ENCODE measurements at places on chromosomes 13 and 19.
A peak's percentile ranks its signal among the peaks of the same experiment; 100 is the strongest.

GRCh38 chr19:58182577-58182988 is 278 bp upstream of the ZNF274 start:
- no peak for DNase-seq

- peak; percentile 80 for DNase-seq
Observed at GRCh38 chr19:913080-913748, at the start of gene R3HDM4. Gene R3HDM4, minus strand, starts transcription at chr19:913219. Its CDS starts 62 bp downstream, at chr19:913157.

- peak; percentile 13 for DNase-seq
Observed at GRCh38 chr13:109869312-109870237, 83.2 kb upstream of the IRS2 start.

GRCh38 chr19:43807651-43808050 is 5.4 kb upstream of the LYPD5 start:
- no peak for DNase-seq

DNA sequence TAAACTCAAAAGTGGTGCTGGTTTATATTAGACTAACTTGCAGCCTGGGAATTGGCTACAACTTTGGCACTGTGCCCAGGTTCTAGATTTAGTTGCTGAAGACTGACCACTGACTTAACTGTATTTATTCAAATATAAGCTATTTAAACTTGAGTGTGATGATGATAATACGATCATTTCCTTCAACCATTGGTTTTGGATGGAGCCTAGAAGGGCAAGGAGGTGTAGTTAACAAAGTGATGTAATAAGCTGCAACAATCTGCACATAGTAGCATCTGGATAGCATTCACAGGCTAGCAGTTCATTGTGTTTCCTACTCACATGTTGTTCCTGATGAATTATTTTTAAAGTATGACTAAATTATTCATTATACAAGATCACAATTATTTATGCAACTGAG is 55.2 kb upstream of the DACH1 start:
- DNase-seq, result no peak

- no peak for DNase-seq
Observed at GRCh38 chr13:50616101-50616500, 227.4 kb downstream of the DLEU7 start.

GRCh38 chr19:12840091-12841079 is 2.1 kb downstream of the MAST1 start:
- peak; percentile 77 for DNase-seq

DNA sequence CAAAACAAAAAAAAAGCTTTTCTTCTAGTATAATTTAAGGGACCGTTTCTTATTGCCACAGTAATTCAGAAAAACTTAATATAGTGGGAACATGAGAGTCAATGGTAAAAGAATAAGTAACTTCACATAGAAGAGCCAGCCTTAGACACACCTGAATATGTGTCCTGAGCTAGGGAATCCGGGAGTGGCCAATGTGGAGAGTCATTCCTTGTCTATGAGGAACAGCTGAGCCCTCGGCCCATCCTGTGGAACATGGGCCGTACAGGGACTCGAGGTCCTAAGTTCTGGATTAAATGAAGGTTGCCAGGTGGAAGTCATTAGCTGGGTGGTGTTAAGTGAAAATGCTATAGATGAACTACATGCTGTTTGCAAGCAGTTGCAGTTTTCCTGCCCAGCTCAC is 32.2 kb downstream of the EFNB2 start:
- DNase-seq, result no peak

DNA sequence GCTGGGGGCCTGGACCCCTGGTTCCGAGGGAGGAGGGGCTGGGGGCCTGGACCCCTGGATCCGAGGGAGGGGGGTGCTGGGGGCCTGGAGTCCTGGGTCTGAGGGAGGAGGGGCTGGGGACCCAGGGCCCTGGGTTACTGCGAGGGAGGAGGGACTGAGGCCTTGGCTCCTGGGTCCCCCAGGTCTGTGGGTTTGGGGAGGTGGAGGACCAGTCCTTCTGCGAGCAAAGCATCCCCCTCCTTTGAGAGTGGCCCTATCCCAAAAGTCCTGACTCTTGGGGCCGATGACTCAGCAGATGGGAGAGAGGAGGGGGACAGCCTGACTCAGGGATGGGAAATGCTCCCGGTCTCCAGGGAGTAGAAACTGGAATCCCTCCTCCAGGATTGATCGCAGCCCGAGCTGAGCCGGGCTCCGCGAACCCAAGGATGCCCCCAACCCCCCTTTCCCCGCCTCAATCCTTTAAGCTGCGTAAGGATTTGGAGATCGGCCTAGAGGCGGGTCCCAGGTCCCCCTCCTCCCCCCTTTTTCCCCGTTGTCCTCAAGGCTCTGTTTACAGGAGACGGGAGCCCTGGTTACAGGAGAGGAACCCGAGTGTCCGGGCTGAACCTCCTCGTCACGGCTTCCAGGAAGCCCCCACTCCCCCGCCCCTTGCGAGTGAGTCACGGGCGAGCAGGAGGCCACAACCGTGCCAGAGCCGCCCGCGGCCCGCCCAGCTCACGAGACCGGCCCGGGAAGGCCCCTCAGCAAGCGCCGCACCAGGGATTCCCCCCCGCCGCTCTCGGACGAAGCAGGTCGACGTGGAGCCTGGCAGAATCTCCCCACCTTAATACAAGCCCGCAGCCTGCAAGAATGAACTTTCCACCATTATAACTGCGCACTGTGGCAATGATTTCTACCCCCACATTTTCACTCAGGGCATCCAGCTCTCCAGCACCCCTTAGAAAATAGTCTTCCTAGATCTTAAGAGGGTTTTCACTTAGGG is 3.0 kb upstream of the ZFP36 start:
- peak; percentile 92 for DNase-seq

GRCh38 chr13:39600766-39601165 is 2.2 kb downstream of the LHFPL6 start:
- no peak for DNase-seq

DNA sequence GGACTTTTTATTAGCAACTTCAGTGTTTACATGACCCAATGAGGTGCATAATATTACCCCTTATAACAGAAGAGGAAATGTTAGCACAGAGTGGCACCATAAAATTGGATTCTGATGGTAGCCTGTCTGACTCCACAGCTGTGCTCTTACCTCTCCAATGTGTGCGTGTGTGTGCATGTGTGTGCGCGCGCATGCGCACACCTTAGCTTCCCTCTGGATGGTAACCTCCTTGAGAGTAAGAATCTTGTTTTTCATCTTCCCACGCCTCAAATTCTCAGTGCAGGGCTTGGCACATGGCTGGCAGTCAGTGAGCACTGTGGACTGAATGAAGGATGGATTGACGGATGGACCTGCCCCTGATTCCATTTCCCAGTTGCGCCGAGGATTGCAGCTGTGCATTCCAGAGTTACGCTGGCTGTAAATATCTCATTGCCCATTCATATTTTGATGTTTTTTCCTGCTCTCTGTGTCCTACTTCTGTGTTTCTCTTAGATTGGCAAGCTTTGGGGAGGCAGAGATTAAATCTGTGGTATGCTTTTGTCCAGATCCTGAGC is 99.2 kb upstream of the WASF3 start:
- no peak for DNase-seq

GRCh38 chr13:101080616-101081015 is 335.7 kb downstream of the NALCN start:
- no peak for DNase-seq

GRCh38 chr19:44741841-44742329 is 6.6 kb upstream of the BCL3 start:
- DNase-seq, result no peak

Measured in GM06990 (cell line).